H54 (cell line): ENCODE measurements at places on chromosomes 3 and 15.

DNA sequence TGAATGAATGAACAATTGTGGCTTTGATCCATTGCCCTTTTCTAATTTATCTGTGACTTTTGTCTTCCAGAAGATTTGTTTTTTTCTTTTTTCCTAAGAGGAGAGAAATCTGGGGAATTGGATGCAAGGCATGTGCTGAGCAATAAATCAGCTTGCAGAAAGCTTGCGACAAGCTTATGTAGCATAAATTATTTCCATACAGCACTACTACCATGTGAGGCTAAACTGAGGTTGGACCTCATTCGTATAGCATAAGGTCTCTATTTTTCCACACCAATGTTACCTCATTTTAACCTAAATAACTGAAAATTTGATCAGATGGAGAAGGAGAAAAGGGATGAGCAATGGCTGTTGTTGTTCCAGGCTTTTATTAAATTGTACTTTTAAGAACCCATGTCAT is 455.6 kb downstream of the TUSC7 start:
- no peak for DNase-seq

GRCh38 chr3:167851171-167851570 is 115.7 kb downstream of the SERPINI1 start:
- no peak for DNase-seq

DNA sequence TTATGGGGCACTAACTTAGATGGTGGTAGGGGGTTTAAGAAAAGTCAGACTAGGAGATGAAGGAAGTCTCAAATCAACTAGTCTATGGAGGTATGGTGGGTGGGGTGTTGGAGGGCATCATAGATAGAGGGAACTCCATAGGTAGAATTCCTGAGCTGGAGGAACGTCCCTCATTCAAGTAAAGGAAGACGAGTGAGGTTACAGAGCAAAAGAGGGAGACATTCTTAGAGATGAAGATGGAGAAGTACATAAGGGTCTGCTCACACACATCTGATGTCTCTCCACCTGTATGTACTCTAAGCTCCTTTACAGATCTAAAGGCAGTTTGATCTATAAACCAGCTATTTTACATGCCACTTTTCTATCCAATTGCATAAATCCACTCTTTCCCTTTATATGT is 1.4 kb downstream of the PLSCR1 start:
- no peak for DNase-seq

DNA sequence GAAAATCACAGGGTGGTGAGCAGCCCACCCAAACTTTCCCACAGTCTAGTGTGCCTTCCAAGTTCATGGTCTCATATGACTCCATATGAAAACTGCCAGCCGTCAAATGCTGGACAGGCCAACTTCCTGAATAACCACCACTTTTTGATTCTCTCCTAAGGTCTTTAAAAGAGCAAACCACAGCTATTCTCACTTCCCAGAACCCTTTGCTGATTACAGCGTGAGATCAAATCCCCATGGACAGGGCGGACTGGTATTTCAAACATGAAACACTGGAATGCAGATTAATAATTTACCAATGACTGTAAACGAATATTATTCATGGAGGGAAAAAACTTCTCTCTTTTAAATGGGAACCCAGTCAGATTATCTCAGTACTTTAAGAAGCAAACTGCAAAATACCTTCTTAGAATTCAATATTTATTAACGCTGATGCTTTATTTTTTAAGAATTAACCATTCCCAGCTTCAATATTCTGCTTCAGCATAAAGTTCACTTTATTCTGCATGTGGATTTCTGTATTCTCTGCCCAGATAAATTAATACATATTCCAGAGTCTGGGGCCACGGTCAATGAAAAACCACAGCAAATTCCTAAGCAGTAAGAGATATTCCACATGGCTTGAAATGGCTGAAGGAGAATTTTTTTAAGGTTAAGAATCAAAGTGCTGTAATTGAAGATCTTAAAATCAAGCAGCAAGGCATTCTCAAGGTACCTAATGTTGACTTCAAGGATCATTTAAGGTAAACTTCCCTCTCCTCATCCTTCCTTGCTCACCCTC is 42.9 kb downstream of the MYO1E start:
- no peak for DNase-seq

GRCh38 chr3:31433679-31433992 is 99.1 kb upstream of the STT3B start:
- no peak for DNase-seq

- DNase-seq = no peak
These were observed 132.2 kb upstream of the SLC24A5 start for GRCh38 chr15:47988564-47988963.

GRCh38 chr15:37100966-37101215 is 542 bp upstream of the MEIS2 start:
- DNase-seq = peak; percentile 34
